ENCODE measurements at places on chromosomes 4 and X.

- DNase-seq, result no peak
These were observed 4.3 kb downstream of the SEPSECS start for GRCh38 chr4:25155947-25156346.

- no peak for DNase-seq
These were observed 519.5 kb downstream of the FGF13 start for GRCh38 chrX:138191998-138192397.

DNA sequence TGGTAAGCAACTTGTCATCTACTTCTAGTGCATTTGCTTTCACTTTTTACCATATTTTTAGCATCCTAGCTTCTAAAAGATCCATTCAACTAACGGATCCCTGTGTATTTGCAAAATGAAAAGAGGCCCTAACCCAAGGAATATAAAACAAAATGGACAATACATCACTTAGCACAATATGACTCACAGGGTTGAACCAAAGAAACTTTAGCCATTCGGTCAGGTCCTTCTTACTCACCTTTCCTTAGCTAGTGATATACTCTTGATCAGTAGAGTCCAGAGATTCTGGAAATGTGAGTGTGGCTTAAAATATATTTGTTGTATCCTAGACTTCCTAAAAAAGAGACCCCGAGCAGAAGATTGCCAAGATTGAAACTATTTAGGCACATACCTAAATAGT, 19.5 kb downstream of the TMPRSS11E start:
- DNase-seq, result no peak

- DNase-seq, result no peak
These were observed 580.0 kb downstream of the GALNTL6 start for GRCh38 chr4:172393220-172393619.

GRCh38 chr4:37383579-37384229, 139.2 kb downstream of the NWD2 start:
- peak; percentile 23 for DNase-seq

DNA sequence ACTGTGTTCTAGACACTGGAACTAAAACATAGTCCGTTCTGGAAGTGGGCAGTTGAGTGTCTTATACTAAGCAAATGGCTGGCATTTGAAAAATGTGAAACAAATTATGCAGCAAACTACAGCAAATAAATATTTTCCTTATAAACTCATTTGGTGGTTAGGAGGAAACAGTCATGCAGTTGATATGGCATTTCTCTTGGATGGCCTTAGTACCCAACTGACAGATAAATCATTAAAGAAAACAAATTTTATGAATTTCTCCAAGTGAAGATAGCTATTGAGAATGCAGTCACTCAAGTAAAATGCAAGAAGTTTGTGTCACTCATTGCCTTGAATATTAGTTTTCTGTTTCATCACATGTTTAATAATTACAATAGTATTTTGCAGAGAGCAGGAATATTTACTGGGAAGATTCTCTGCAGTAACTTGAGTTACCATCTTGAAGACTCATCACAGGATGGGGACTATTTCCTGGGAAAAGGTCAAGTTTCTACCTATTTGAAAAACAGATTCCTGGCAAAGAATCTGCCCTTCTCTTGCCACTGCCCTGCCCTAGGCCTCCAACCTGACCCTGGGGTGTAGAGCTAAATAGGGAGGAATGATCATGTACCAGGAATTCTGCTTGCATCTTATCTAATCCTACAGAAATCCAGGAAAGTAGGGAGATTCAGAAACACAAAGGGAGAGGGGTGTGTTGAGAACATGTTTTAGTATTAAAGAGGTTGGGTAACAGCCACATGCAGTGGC, 105.9 kb downstream of the SH3RF1 start:
- no peak for DNase-seq

DNA sequence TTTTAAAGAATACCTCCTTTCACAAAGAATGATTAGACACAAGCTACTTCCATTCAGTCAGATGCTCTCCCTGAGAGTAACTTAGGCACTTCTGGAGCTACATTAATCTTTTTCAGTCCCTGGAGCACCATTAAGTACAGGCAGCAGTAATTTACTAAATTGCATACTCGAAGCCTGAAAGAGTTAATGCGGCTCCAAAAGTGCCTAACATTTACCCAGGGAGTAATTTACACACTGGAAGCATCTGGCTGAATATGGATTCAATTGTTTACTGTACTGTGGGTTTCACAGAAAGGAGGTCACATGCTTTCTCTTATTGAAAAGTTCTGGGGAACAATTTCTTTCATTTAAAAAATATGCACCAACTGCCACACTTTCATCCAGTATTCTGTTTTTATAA, 260.8 kb upstream of the TENM3 start:
- DNase-seq, result no peak

- no peak for DNase-seq
These were observed 1778.2 kb upstream of the PCDH10 start for GRCh38 chr4:131370846-131371245.

DNA sequence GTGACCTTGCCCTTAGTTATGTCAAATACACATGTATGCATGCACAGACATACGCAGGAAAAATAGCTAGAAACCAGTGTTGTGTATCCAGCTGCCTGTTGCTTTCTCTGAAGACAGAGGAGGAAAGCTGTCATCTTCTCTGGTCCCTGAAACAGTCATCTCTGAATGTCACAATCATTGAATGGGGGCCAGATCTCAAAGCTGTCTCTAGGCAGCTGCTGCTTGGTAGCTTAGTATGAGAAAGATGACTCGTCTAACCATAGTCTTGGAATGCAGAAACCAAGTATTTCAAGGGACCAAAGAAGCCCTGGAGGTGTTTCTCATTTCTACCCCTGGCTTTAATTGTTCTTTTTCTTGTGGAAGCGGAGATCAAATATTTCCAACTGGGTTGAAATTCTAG, 4.0 kb downstream of the GRIA3 start:
- no peak for DNase-seq

GRCh38 chrX:13013363-13014110, 30.9 kb downstream of the FAM9C start:
- DNase-seq, result no peak

DNA sequence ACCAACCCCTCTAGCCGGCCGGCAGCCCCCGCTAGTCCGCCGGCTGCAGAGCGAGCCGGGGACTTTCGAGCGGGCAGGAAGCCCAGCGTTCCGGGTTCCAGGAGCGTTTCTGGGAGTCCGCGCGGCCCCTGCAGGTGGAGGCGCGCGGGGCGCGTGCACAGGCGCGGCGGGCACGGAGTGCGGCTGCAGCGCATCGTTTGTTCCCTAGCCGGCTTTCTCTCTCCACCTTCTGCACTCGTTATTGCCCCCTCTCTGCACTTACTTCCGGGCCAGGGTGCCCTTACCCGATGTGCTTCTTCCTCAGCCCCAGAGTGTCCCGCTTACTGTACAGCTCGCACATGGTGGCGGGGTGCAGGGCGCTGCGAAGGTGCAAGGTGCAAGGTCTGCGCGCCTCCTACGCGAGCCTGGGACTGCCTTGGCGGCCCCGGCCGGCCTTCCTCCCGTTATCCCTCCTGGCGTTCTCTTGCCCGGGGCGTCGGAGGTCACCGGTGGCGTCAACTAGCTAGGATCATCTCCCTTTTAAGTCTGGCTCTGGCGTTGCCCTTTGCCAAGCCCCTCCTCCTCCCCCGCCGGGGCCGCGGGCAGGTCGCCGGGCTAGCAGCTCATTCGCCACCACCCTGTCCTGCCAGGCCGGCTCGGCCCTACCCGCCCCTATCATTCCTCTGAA, at the start of gene ETNPPL:
TSS of gene ETNPPL (minus strand) at position 495 of the 667 bp plus-strand sequence. CDS start at position 340, 155 bp downstream.
- no peak for DNase-seq

DNA sequence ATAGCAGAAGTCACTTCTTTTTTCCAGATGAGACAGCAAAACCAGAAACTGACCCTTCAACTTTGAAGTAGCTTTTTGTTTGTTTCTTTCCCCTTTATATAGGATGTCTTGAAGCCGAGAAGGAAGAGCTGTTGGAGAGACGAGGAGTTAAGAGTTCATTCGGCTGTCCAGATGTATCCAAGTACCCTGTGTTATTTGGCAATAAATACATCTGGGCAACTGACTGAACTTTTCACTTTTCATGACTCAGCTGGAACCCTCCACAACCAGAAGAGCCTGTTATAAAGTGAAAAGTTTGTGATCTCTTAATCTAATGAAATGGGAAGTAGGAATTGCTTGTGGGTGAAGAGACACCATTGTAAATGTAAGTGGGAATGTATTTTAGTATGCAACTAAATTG, 131.2 kb downstream of the HTR2C start:
- DNase-seq, result no peak

GRCh38 chr4:2423695-2424094, 4.9 kb downstream of the CFAP99 start:
- no peak for DNase-seq

- DNase-seq, result no peak
These were observed 33.3 kb downstream of the HMGN5 start for GRCh38 chrX:81168391-81168790.

DNA sequence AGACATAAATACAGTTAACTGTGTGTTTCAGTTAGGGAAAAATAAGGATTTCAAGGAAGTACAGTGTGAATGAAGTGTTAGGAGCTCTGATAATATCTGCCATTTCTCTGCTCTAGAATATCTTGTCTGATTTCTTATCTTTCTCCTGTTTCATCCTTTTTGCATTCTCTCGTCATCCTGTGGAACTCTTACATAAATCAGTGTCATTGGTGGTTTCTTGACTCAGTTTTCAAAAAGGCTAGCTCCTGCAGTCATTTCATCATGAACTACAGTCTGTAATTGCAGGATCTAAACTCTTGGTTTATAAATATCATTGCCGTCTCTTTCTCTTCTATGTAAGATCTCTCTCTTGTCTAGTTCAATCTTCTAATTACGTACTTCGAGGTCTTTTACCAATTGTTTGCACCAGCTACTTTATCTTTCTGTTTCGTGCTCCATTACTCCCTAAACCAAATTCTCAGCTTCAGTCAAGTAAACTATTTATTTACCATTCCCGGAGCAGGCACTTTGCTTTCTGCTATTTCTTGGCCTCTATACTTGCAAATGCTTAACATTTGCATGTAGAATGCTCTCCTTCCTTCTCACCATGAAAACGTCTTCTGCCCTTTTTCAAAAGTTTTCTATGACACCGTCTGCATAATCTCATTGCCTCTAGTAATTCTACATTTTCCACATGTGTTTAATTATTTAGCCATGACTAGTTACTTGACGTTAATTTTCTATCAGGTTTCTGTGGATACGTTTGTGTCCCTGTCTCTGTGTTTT, 294.0 kb downstream of the TENM3 start:
- DNase-seq, result no peak

DNA sequence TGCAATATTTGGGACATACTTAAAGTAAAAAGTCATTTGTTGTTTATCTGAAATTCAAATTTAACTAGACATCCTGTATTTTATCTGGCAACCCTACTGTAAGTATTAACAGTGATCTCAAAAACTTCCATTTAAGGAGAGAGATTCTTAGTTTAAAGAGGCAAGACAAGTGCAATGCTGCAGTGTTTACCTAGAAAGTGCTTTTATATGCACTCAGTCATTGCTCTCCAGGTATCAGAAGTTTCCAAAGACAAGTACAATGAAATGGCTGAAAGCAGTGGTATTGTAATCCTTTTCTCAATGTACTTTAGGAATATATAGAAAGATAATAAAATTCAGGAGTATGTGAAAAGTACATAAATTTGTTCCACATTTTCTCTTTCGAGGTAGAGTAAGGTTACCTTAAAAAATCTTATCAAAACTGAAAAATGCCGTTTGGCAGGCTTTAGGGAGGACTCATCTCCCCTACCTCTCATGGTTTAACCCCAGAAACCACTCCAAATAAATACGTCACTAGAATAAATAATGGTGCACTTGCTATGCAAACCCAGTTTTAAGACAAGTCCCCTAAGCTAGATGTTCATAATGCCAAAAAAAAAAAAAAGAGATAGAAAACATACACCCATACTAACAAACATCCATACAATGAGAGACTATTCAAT, 45.7 kb downstream of the ELF2 start:
- DNase-seq, result no peak

GRCh38 chr4:156654410-156654809, 317.2 kb downstream of the PDGFC start:
- DNase-seq, result no peak

DNA sequence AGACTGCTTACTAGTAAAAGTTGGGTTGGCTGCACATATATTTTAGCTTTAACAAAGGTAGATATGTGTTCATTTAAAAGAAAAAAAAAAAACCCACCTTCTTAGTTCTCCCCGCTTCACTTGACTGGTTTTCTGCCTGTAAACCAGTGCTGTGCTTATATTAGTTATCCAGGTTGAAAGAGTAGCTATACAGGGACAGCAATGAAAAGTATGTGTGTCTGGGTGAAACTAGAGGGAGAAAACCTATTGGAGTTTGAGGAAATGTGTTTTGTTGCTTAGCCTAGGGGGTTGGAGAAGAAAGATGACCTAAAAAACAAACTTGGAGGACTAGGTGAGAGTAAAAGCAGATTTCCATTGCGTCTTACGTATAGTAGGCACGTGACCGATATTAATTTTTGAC, 4.5 kb downstream of the JADE1 start:
- DNase-seq, result no peak

DNA sequence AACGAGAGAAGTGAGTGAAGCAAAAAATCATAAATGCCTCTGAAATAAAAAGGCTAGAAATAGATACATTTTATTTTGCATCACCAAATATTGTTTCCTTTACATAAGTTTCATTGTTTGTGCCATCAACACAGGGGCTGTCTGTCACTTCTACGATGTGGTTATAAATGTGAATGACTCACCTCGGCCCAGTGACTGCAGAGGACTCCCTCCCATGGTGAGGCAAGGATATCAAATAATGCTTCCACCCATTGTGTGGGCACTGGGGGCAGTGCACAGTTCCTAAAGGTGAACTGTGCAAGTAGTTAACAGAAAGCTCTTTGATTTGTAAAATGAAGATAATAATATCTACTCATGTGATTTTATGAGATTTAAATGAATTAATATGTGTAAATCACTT, 230.3 kb upstream of the NEIL3 start:
- DNase-seq, result no peak

DNA sequence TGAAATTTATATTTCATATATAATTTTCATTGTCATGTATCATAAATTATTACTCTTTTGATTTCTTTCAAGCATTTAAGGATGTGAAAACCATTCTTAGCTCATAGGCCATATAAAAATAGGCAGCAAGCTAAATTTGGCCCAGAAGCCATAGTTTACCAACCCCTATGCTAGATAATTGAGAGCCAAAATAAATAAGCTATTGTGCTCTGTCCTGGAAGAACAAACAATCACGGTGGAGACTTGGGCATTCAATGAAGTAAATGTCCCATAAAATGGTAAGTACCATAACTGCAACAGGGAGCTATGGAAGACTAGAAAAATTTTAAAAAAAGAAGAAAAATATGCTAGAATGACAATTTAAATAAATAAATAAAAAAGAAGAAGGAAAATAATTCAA, 60.9 kb upstream of the PACRGL start:
- DNase-seq, result no peak

GRCh38 chrX:109036624-109037023, 300.3 kb upstream of the IRS4 start:
- no peak for DNase-seq
